Suppressor macrophage treated with lipopolysaccharide for 4 hours (primary cell): ENCODE measurements at places on chromosomes 2 and 18.

DNA sequence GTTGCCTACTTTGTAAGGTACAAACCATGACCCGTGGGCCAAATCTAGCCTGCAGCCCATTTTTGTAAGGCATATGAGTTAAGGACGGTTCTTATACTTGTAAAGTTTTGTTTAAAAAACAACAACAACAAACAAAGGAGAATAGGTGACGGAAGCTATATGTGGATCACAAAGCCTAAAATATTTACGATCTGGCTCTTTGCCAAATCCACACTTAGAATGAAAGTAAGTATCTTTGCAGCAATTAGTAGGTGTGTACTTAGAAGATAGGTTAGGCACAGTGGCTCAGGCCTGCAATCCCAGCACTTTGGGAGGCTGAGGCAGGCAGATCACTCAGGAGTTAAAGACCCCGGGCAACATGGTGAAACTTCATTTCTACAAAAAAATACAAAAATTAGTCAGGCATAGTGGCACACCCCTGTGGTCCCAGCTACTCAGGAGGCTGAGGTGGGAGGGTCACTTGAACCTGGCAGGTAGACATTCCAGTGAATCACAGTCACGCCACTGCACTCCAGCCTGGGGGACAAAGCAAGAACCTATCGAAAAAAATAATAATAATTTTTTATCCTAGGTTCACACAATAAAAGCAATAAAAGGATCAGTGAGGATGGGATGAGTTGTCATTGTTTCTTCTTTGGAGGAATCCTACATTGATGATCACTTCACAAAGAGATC is 57.8 kb upstream of the CTAGE1 start:
- no peak for DNase-seq

- no peak for DNase-seq
Measured at GRCh38 chr2:139969323-139969722, 1189.1 kb upstream of the NXPH2 start.

DNA sequence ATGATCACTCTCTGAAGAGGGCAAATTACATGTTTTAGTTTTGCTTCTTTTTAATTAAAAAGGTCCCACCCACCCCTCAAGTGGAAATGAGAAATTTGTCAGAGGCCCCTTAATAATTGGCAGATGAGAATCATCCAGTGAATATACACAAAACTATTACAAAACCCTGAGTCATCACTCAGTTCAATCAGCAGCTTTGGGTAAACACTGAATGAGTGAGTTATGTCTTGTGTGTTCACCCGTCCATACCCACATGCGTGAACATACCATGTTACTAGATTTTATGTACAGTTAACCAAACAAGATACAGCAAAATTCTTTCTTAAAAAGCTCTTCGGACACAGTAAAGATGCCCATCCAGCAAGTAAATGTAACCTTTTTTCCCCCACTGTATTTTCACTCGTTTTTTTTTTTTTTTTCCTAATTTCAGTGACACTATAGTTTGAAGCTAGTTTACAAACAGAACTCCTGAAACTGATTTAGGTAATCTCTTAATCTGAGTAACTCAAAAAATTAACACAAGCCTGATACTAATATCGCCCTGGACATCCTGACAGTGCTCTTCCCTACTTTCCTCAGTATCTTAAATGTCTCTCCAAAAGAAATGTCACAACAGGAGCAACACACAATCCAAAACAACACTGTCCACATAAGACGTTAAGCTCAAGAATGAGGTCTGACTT is 1.4 kb downstream of the PSME4 start:
- peak; percentile 83 for DNase-seq

DNA sequence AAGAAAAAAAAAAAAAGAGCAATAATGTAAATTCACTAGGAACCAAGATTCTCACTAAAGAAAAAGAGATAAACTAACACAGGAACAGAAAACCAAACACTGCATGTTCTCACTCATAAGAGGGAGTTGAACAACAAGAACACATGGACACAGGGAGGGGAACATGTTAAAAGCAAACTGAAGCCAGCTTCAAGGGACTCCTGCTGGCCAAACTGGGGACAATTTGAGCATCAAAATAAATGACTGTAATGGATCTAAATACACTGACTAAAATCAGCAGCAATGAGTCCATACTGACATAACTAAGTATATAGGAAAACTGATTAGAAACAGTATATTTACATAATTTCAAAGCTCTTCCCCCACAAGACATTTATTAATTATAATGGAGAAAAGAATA is 73.0 kb downstream of the FARSB start:
- DNase-seq = no peak

- DNase-seq = no peak
Measured at GRCh38 chr2:184041077-184041476, 557.3 kb upstream of the ZNF804A start.
